ENCODE measurements at places on chromosomes 12 and 14. TPM values are rescaled to one million over a fixed set of nuclear protein-coding genes. Genes with fewer than 3 reads are reported as not detected.

- no peak for DNase-seq
Observed at GRCh38 chr12:128322341-128322740, 55.4 kb downstream of the TMEM132C start.

DNA sequence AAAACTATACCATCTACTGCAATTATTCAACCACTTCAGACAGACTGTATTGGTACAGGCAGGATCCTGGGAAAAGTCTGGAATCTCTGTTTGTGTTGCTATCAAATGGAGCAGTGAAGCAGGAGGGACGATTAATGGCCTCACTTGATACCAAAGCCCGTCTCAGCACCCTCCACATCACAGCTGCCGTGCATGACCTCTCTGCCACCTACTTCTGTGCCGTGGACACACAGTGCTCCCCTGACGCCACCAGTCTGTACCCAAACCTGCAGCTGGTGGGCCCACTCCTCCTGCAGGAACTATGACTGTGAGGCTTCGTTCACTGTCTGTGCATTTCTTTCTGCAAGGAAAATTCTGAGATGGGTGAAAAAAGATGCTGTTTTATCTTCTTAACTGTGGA, 284.7 kb downstream of the DAD1 start:
- DNase-seq: no peak

DNA sequence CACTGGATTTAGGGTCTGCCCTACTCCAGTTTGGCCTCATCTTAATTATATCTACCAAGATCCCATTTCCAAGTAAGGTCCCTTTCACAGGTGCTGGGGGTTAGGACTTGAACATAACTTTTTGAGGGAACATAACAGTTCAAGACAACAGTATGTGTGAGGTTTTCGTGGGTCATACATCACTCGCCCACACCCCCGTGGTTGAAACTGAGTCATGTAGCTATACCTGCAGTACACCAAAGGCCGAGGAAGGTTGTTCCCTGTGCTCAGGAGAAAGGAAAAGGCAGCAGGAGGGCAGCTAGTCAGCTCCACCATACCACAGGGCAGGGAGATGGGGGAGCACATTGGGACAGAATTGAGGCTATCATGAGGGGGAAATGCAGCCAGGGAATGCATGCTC, 167.0 kb downstream of the PPM1H start:
- no peak for DNase-seq

- DNase-seq: no peak
Observed at GRCh38 chr12:119130523-119130922, 48.2 kb upstream of the HSPB8 start.

GRCh38 chr12:101885912-101886561, 8.7 kb downstream of the DRAM1 start:
- DNase-seq: no peak

DNA sequence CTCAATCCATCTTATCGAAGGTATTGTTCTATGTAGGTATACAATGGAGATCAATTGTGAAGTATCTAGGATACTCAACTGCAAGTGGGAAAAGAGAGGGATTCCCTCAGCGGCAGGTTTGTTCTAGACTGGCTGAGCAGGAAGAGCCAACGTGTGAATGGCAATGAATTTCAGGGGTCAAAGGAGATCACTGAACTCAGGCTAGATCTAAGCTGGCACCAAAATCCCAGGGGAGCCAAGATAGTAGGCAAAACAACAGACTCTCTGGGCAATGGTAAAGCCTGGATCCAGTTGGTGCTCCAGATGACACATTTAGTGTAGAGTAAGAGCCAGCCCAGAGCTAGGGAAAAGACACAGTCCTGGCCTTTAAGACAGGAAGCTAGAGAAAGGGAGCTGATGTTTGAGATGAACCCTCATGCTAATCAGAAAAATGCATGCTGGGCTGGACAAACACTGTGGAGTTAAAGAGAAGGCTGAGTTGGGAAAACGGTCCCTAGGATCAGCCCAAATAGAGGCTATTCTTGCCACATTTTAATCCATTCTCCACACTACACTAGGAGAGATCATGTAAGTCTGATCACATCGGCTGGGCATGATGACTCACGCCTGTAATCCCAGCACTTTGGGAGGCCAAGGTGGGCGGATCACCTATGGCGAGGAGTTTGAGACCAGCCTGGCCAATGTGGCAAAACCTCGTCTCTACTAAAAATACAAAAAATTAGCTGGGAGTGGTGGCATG, 45.6 kb downstream of the EFCAB11 start:
- no peak for DNase-seq

Gene CYP46A1
- total RNA-seq: 2.7 TPM

DNA sequence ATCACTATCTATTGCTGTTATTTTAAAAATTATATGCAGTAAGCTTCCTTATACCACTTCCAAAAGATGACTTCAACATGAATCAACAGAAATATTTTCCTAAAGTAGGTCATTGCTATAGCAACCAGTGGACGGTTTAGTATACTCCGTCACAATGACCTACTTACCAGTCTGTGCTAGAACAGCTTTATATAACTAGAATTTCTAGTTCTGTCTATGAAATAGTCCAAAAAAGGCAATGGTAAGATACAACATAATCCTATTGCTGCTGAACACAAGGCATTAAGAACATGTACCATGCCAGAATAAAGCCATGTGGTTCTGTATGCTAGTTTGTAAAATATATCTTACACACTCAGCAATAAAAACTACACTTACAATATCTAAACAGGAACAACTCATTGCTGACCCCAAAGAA, 40.7 kb upstream of the MTERF2 start:
- peak; percentile 89 for DNase-seq

- DNase-seq: no peak
Observed at GRCh38 chr12:2354151-2354991, 301.6 kb downstream of the CACNA1C start.

DNA sequence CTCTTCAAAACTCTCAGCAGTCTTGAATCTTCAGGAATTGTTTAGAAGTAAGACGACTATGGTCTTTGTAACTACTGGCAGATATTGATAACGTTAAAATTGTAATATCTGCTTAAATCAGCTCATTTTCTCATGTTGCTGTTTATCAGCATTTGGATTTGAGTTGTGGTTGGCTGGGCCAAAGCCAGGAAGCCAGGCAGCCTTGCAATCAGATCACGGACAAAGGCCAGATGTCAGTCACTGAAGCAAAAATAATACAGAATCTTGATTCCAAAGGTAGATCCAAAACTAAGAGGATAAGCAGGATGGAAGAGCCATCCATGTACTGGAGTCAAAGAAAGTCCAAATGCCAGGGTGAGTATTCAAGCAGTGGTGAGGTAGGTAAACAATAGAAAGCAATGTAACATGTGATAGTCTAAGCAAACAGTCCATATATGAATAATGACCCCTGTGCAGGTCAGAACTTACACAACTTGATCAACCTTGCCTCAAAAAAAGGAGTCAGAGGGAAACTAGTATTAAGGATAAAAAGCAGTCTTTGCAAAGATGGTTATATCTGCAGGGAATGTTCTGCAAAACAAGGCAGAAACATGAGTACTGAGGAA, 95.8 kb upstream of the RAP1B start:
- no peak for DNase-seq

Gene TPH2
- total RNA-seq: not detected

DNA sequence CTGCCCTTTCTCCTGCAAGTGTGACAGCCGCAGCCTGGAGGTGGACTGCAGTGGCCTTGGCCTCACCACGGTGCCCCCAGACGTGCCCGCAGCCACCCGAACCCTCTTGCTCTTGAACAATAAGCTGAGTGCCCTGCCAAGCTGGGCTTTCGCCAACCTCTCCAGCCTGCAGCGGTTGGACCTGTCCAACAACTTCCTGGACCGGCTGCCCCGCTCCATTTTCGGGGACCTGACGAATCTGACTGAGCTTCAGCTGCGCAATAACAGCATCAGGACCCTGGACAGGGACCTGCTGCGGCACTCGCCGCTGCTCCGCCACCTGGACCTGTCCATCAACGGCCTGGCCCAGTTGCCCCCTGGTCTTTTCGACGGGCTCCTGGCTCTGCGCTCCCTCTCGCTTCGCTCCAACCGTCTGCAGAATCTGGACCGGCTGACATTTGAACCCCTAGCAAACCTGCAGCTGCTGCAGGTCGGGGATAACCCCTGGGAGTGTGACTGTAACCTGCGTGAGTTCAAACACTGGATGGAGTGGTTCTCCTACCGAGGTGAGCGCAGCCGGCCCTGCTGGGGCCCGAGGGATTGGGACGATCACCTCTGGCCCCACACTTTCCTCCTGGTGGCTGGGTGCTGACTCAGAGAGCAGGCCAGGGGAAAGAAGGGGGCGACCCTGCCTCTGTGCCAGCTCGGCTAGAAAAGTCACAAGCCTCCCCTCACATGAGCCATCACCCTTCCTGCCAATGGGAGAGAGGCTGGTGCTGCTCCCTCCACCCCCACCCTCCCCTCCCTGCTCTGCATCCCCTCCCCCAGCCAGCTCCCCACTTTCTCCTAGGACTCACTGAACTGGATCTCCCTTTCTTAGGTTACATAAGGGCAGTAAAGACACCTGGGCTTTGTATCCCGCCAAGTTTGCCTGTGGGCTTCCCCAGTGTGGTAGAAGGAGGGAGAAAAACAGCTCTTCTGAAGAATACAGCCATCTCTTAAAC, 10.9 kb downstream of the LRTM2 start:
- DNase-seq: peak; percentile 43

DNA sequence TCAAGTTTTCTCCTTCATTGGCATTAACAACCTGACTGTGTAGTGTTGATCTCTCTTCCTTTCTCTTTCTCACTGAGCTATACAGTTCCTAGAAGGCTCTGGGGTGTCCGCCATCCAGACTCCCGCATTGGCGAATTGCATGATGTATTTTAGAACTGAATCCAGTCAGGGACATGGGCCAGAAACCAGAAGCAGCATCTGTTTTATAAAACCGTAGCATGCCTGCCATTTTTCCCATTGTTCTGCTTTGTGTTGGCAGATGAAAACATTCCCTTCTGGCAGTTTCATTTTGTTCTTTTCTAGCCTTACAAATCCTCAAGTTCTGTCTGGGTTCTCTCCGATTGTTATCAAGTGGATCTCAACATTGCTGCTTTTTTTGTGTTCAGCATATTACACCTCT, 268.3 kb upstream of the SEL1L start:
- peak; percentile 17 for DNase-seq

- DNase-seq: no peak
Observed at GRCh38 chr12:47822863-47823262, 3.2 kb upstream of the HDAC7 start.

DNA sequence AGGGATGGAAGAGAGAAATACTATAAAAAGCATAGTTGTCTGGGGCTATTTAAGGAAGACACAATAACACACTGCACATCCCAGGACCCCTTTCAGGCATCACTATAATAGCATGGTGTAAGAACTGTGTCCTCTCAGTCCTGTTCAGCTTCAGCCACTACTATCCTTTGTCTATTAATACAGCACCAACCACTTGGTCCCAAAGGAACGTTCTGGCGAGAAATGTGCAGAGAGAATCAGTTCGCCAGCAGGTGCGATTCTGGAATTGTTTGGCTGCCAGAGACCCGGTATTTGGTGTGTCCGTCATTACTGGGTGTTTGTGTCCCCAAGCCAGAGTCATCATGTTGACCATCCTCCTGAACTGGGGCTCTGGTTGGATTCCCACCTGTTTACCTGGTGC, 52.7 kb downstream of the BICD1 start:
- no peak for DNase-seq

Gene BEGAIN
- 3.1 TPM for total RNA-seq

GRCh38 chr12:124371970-124372555, 77.2 kb downstream of the RFLNA start:
- no peak for DNase-seq

DNA sequence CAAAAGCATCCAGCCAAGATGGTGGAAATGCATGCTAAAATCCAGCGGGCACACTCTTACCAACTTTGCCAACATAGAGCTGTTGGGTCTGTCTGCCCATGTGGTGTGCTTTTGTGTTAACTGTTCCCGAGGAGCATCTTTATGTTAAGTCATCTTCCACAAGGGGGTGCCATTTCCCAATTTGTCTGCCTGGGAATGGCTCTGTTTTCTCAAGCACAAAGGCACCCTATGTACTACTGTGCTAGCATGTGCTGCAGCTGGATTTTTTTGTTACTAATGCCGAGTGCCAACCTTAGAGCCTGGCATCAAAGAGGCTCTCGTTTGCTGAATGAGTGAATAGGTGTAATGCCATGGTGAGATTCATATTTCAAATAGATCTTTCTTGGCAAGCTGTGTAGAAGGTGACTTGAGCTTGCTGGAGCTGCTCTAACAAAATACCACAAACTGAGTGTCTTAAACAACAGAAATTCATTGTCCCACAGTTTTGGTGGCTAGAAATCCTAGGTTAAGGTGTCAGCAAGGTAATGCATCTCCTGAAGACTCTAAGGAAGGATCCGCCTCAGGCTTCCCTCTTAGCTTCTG, 74.3 kb downstream of the TRHDE start:
- DNase-seq: peak; percentile 53

DNA sequence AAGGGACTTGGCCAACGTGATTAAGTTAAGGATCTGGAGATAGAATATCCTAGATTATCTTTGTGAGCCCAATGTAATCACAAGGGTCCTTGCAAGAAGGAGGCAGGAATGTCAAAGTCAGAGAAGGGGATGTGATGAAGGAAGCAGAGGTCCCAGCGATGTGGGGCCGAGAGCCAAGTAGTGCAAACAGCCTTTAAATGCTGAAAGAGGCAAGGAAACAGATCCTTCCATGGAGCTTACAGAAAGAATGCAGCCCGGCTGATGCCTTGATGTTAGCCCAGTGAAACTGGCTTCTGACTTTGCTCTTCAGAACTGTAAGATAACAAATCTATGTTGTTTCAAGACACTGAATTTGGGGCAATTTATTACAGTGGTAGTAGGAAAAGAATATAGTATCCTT, 74.9 kb downstream of the NEDD1 start:
- DNase-seq: no peak

DNA sequence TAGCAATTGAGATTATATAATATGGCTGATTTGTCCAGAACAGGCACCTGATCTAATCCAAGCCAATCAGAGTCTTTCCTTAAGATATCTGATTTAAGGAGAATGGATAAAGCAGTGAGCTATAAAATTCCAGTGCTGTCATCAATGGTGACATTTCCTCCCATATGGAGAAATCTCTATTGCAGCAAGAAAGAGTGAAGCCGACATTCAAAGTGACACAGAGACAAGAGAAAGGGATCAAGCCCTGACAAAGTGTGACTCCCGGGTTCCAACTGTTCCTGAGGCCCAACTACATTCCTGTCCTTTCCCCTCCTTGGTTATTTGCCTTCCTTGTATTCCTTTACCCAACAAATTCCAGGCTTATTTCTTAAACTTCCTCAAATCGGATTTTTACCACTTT, 430.0 kb upstream of the SOX5 start:
- DNase-seq: no peak

GRCh38 chr12:126688556-126688955, 1578.4 kb upstream of the TMEM132C start:
- DNase-seq: no peak

Gene DCAF11
- total RNA-seq: 34.0 TPM

Gene DAO
- not detected for total RNA-seq

DNA sequence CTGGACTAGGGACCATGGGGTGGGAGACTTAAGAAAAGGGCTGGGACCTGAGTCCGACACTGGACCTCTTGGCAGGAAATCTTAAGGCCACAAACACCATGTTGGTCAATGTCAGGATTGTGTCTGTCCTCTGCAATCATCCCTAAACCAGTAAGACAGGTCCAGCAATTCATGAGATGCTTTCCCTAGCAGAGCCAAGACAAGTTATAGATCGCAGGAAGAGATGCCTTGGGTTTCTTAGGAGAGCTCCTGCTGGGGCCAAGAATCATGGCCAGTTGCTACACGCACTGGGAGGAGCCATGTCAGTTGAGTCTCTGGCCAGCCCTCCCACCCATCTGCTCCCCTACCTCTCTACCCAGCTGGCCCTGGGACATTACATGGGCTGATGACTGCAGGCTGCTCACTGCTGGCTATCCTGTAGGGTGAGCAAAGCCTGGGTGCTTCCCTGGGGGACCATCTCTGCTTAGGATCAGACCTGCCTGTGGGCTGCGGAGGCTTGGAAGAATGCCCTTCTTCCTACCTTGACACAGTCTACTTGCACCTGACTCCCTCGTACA, 14.2 kb downstream of the PLEKHH1 start:
- no peak for DNase-seq

Gene BTBD7
- total RNA-seq: 56.5 TPM
